ENCODE measurements at places on chromosomes 1 and 21.

DNA sequence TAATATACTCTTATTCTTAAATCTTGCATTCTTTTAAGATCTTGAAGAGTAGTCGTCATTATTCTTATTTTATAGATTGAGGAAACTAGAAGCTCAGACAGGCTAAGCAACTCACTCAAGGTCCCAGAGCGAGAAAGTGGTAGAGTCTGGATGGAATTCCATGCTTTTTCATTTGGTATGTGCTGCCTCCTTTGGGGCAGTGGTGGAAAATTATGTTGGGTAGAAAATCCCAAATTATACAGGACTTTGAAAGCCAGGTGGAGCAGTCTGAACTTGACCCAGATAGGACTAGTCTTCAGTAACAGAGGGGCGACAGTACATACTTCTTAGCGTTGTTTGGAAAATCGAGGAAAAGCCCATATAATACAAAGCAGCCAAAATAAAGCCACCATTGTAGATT is 205.6 kb downstream of the ATG4C start:
- DNase-seq: no peak

DNA sequence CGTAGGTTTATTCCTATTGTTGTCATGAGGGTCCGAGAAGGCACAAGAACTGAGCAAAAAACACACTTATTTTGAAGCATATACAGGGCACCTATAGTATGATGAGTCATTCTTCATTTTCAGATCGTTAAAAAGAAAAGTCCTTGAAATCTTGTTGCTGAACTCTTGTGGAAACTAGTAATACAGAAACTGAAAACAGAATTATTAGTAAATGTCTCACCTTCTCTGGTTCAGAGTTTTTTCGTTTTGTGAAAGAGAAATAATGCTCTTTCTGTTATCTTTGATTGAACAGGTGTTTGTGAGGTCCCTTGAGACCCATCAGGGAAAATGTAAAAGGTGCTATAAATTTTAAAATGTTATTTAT is 102.0 kb upstream of the COA6 start:
- no peak for DNase-seq

DNA sequence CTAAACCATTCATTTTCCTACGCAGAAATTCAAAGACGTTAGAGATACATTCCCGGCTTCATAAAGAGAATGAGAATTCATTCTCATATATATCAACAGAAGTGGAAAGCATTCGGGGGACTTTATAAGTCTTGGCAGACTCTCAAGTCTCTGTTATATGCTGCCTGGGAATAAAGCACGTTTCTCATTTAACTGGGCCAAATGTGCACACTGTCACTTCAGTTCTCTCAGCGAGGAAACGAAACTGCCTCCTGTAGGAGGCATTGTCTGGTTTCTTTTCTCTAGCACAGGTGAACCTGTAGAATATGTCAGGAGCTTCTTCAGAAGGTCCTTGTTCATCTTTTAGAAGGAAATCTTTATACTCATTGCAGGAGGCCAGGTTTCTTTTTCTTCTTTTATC is 367.6 kb downstream of the PTBP2 start:
- DNase-seq: no peak

DNA sequence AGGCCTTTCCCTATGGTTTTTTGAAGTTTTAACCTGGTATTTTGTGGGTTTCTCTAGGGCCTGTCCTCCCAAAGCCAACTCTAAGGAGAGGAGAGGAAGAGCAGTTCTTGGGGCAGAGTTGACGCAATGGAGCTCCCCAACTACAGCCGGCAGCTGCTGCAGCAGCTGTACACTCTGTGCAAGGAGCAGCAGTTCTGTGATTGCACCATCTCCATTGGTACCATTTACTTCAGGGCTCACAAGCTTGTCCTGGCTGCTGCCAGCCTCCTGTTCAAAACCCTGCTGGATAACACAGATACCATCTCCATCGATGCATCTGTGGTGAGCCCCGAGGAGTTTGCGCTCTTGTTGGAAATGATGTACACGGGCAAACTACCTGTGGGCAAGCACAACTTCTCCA is 38.2 kb downstream of the ZBTB40 start:
- DNase-seq: no peak

DNA sequence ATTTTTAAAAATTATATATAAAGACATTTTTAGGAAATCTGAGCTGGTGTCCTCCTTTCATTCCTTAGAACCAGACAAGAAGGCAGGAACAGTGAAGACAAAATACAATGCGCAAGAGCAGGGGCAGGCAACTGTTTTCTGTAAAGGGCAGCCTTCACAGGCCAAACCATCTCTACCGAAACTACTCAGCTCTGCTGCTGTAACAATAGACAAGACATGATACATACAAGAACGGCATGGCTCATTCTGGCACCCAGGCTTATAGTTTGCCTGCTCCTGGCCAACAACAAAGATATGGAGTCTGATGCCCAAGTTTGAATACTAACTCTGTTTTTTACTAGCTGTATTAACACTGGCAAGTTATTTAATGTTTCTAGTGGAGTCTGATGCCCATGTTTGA is 232.0 kb downstream of the SMYD3 start:
- no peak for DNase-seq

GRCh38 chr21:31594279-31594678 is 65.2 kb upstream of the SOD1 start:
- DNase-seq: no peak

DNA sequence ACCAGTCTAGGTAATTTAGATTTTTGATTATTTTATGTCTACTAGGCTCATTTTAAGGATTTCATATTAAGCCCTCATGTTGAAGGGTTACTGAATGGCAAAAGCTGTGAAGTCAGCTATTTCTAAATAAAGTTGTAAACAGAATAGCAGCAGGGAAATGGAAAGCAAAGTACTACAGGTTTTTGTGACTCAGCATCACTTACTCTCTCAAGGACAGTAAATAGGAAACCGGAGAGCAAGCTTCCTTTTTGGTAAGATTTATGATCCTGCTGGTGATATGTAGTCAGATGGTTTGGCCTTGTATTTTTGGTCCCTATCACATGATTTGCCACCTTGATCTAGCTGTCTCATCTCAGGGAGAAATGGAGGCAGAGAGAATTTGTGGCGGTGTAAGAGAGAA is 226.0 kb downstream of the RPS6KC1 start:
- DNase-seq: no peak

GRCh38 chr1:11214698-11215380 is 25.7 kb downstream of the ANGPTL7 start:
- DNase-seq: no peak

- DNase-seq: no peak
Observed at GRCh38 chr1:153459655-153460054, 796 bp downstream of the S100A7 start.

DNA sequence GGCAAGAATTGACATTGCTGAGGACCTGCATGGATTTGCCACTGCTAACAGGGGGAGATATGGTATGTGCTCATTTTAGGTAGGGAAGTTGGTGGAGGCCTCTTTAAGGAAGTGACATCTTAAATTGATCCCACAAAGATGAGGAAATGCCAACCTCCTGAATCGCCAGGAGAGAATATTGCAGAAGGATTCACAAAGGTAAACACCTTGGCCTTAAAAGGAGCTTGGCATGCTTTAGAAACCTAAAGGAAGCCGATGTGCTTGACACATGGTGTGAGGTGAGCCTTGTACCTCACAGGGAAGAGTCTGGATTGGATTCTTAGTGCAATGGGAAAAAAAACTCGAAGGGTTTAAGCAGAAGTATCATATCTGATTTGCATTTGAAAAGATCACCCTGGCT is 470.5 kb upstream of the DAB1 start:
- no peak for DNase-seq

DNA sequence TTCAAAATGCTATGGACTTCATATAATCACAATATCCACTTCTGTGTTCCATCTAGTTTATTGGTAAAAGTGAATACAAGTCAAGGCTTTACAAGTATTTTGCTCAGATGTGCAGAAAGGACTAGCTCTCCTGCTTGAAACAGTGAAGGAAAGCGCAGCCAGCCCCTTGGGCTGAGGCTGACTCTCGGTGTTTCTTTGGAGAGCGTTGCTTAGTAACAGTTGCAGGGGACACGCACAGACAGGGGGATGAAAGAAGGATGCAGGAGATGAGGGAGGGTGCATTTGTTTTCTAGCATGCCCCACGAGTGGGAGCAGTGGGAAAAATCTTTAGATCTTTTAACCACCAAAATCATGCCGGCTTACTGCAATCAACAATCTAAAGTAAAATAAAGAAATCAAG is 9.1 kb downstream of the PYCR2 start:
- DNase-seq: no peak
